NCI-H2081 treated with DMSO at 0.1 percent for 48 hours (cell line): ENCODE measurements at places on chromosomes 3 and 15.

GRCh38 chr3:128537091-128537703 is 44.2 kb upstream of the GATA2 start:
- no peak for DNase-seq

- DNase-seq, result no peak
Observed at GRCh38 chr3:64783200-64783599, 95.4 kb upstream of the ADAMTS9 start.

- DNase-seq, result no peak
Observed at GRCh38 chr3:47908744-47909143, 105.8 kb downstream of the DHX30 start.

DNA sequence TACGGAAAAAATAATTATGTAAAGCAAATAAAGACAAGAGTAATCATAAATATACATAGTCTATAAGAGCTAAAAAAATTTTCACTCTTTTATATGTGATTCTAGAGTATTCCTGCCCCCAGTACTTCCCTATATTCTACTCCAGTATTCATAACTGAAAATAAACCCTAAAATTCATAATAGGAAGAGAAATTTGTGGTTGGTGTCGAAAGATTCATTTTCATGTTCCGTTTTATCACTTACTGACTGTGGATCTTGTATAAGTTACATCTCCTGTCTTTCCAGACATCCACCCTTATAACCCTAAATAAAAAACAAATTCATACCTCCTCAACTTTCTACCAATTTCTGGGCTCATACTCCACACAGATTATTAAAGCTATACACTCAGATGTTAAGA is 16.0 kb upstream of the MBNL1 start:
- DNase-seq, result no peak
